ENCODE measurements at places on chromosomes 12 and 14. TPM values are rescaled to one million over a fixed set of nuclear protein-coding genes. Genes with fewer than 3 reads are reported as not detected.

GRCh38 chr14:30243207-30243606 lies 315.6 kb upstream of the PRKD1 start:
- DNase-seq: no peak

The SLC6A15 gene
- total RNA-seq: not detected

- DNase-seq: no peak
Measured at GRCh38 chr14:100708425-100709288, 18.0 kb upstream of the DLK1 start.

GRCh38 chr12:114683709-114684097 lies 272 bp downstream of the TBX3 start:
- DNase-seq: no peak

DNA sequence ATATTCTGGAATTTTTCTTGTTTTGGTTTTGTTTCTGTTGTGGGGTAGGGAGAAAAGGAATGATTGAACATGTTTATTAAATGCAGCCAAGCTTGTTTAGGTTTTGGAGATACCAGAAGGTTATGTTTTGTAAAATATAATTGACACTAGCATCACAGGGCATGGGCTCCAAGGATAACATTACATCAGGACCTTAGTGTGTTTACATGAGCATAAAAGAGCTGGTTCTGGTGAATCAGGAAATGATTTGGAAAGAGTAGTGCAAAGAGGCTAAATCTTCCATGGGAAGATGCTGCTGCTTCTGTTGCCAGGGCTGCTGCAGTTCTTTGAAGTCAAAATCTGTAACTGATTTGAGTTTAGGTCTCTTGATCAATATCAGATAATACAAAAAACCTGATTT lies 118.7 kb downstream of the ETNK1 start:
- no peak for DNase-seq
